ENCODE measurements at places on chromosomes 3 and 15. TPM values are rescaled to one million over a fixed set of nuclear protein-coding genes. Genes with fewer than 3 reads are reported as not detected.

Gene CA12
- total RNA-seq = 24.6 TPM

- H3K36me3 ChIP-seq = no peaks in the 10 kb centered on the region
- H3K27me3 ChIP-seq = no peaks in the 10 kb centered on the region
- H3K27ac ChIP-seq = no peak overlapping the region
- H3K4me1 ChIP-seq = no peaks in the 10 kb centered on the region
Observed at GRCh38 chr15:69119001-69119400, 41.4 kb upstream of the GLCE start.

GRCh38 chr15:74200871-74201419 lies 1.6 kb downstream of the STRA6 start:
- no peak overlapping the region for H3K4me3 ChIP-seq
- H3K4me1 ChIP-seq = no peaks in the 10 kb centered on the region
- no peaks in the 10 kb centered on the region for H3K27me3 ChIP-seq
- no peak for DNase-seq
- H3K27ac ChIP-seq = no peak overlapping the region
- no peaks in the 10 kb centered on the region for H3K36me3 ChIP-seq

DNA sequence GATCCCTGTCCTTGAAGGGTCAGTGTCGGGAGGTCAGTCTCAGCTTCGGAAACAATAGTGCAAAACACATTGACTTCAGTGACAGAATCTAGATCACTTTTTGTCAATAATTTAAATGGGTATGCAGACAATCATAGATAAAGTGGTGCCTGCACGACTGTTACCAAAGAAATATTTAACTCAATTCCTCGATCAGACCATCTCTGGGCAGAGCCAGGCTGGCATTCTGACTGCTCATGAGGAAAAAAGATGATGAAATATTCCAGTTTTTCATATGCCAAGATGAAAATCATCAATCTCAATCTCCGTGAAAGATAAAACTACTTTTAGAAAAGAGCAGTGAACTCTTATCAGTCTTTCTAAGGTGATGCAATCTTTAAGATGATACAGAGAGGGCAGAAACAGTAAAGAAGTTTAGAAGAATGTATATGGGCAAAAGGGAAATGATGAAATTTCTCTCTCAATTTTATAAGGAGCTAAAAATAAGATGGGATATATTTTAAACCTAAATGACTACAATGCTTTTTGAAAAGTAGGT lies 169.9 kb downstream of the WDR72 start:
- H3K27ac ChIP-seq = no peak overlapping the region
- H3K4me1 ChIP-seq = no peaks in the 10 kb centered on the region
- no peak for DNase-seq
- H3K4me3 ChIP-seq = no peak overlapping the region

Gene LYZL4
- total RNA-seq = not detected

Data from pancreas (tissue), 10 donors.